HS-27A (cell line): ENCODE measurements at places on chromosomes 3 and 15.

- no peak for DNase-seq
These were observed 42.5 kb downstream of the CA12 start for GRCh38 chr15:63339006-63339766.

DNA sequence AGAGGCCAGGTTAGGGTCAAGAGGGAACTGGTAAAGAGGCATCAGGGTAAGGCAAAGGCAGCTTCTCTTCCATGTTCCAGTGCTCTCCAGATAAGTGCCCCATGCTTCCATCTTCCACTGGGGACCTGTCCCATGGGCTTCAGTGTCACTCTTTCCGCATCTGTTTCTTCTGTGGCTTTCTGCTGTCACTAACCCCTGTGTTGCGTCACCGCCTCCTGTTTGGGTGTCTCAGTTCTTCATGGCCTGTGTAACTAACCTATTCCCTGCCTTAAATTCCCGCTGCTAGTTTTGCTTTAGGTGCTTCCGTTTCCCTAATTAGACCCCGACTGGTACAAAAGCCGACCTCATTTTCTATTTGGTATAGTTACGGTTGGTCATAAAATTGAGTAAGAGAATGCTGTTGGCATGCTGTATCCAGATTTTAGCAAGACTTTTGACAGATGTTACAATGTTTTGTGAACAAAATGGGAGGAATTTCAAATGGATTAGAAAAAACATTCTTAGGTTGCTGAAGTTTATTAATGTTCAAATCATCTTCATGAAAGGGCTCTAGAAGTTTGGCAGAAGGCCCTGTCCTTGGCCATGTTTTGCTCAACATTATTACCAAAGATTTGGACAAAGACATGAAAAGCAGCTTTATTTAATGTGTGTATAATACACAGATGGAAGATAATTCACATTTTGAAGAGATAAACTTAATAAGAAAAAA is 245.3 kb downstream of the BBX start:
- DNase-seq = no peak

- DNase-seq = no peak
These were observed 116.3 kb downstream of the MITF start for GRCh38 chr3:69855436-69856162.

- DNase-seq = no peak
These were observed 234.4 kb downstream of the SHQ1 start for GRCh38 chr3:72613871-72614270.

DNA sequence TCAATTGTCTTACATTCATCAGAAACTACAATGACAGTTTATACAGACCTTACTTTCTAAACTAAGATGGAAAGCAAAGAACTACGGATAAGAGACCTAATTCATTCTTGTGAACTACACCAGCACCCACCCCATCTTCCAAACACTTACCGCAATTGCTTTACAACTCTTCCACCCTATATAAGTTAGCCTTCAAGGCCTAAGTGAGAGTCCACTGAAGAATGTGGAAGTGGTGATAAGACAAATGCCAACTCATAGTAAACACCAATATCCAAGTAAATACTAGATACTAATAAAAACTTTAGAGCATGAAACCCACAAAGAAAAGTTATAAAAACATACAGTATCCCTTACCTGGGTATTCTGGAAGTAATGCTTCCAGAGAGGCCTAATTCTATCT is 13.6 kb downstream of the ARF4 start:
- no peak for DNase-seq

DNA sequence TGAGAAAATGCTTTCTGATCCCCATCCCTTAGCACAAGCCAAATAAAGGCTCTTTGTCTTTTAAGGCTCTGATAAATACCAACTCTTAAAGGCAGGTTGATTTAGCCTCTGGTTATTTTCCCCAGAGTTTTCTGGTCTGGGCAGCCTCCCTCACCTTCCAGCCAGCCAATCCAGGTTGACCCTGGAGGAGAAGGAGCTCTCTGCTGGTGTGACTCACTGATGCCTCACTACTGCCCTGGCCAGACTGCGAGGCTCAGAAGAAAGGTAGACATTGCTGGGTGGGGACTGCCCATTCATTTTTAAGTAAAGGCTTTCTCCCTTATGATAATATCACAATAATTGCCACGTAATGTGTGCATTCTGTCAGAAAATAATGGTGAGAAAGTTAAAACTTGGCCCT is 37.1 kb downstream of the SLCO3A1 start:
- DNase-seq = no peak

GRCh38 chr3:103847081-103848062 is 1412.6 kb downstream of the ZPLD1 start:
- no peak for DNase-seq

- DNase-seq = no peak
These were observed 430.5 kb downstream of the GABRG3 start for GRCh38 chr15:27401471-27401870.

- no peak for DNase-seq
These were observed 87.4 kb downstream of the ITPR1 start for GRCh38 chr3:4580346-4581123.
